ENCODE measurements at places on chromosomes 4 and X.

DNA sequence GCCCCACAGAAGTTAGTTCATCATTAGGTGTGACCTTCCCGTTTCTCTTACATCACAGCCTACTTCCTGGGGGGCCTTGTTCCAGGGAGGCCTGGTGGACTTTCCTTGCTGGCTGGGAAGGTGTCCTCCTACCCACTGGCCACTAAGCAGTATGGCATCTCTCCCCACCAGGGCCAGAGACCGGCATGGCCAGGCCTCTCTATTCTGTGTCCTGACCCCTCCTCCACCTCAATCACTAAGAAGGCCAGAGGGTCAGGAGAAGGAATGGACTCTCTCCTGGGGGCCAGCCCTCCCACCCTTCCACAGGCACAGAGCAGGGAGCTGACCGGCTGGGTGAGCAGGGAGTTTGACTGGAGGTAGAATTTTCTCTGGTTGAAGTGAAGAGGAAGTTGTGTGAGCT, 81.9 kb downstream of the PJA1 start:
- DNase-seq: no peak

DNA sequence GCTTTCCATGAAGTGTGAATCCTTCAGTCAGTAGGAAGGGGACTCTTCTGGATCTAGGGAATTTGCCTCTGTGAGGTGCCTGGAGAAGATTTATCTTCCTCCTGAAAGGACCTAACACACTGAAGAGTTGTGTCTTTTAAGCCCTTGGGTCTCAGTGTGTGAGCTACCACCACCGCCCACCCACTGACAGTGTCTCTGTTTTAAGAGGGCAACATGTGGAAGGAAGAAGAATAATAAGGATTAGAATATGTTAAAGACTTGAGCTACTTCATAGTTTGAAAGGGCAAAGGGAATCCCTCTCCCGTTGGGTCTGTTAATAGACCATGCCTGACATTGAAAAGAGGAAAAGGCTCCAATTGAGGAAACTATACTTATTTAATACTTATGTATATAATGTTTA, 64.3 kb upstream of the TLR2 start:
- no peak for DNase-seq

DNA sequence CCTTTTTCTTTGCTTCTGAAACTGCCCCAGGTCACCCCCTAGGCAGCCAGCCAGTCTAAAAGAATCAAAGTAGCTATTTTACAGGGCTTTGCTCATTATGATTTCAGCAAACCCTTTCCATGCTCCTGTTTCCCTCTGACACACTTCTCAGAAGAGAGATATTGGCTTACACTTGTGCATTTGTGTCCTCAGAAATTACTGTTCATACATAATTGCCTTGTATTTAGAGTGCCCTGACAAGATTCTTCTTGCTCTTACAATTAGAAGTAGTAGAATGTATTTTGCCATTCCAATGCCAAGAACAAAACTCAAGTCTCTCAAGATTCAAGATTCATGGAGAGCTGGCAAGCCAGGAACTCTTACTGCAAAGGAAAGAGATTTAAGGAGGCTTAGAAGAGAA, 531.0 kb upstream of the ZFP42 start:
- DNase-seq: no peak

DNA sequence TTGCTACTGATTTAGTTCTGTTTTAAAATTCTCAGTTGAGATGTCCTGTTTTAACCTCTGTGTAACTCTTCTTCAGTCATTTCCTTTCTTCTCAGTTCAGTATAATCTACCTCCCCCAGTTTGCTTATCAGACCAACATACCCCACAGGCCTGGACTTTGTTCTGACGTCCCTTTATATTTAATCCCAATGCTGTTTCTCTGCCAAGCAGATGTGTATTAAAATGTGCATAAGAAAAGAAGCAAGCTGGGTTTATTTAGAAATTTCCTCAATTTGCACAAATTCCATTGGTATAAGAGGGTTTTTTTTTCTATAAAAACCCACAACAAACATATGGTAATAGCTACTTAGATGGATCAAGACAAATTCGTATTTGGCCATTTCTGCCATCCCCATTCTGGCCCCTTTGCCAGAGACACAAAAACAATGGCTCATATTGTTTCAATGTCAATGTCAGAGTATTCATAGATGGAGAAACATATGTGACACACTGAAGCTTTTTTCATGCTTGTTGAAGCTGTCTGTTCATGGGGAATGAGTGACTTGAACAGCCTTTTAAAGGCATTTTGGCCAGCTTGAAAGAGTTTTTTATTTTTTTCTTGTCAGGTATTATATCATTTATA, 24.5 kb downstream of the HCCS start:
- no peak for DNase-seq

- DNase-seq: no peak
Measured at GRCh38 chrX:147884958-147885357, 26.8 kb upstream of the FMR1 start.

DNA sequence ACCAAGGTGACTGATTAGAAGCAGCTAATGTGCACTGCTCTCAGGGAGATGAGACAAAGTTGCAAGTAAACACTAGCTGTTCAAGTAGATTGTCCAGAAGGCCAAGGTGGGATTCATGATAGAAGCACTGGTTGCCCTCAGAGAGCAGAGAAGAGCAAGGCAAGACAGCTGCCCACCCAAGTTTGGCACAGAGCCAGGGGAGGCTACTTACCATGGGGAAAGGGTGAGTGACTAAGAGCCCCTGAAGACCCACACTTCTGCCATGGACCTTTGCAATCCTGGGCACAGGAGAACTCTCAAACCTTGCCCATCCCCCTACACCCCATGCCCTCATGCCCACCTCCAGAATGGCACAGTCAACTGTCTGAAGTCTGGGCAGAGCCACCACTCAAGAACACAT, 68.3 kb downstream of the SPIN4 start:
- DNase-seq: no peak

- no peak for DNase-seq
Measured at GRCh38 chr4:82748810-82749470, 49.7 kb downstream of the SCD5 start.

- no peak for DNase-seq
Measured at GRCh38 chr4:182854466-182854865, 62.7 kb downstream of the DCTD start.

DNA sequence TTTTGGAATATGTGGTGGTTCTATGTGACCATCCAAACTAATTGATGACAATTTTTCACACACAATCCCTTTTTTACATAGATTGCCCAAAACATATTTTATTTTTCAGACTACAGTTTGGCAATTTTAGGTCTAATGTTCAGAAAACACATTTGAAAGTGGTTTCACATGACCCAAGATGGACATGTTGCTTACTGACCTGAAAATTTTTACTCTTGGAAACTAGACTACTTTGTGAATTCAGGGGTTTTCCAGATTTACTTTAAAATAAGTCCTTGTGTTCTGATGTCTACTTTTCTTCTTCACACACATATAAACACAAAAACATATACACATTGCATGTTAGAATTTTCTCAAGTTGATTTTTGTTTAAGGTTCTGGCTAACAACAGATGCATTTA, 79.5 kb downstream of the HMGB2 start:
- no peak for DNase-seq

GRCh38 chrX:130401415-130402207, at the start of gene RBMX2:
RBMX2 (plus strand) TSS chrX:130401987; CDS start chrX:130402033, 46 bp downstream.
- DNase-seq: peak; percentile 49

DNA sequence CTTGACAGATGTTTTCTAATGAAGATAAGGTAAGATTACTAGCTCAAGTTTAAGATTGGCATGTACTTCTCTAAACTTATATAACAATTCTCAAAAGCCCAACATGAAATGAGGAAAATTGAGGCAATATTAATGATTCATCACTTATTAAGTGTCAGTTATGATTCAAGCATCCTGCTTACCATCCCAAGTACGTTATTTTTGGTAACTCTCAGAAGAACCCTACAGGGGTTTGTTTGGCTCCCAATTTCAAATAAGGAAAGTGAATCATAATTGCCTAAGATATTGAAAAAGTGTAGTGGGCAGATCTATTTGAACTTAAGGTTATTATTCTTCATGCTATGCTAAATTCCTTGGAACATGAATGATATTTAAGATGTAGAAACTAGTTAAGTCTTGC, 387.9 kb upstream of the TENM3 start:
- DNase-seq: no peak

Data from stimulated activated CD8-positive, alpha-beta memory T cell treated with anti-CD3 and anti-CD28 coated beads, Interleukin-4, amount 100 ng/mL, for 24 hours (primary cell).